HEK293T (cell line): ENCODE measurements at places on chromosomes 5 and 9.

DNA sequence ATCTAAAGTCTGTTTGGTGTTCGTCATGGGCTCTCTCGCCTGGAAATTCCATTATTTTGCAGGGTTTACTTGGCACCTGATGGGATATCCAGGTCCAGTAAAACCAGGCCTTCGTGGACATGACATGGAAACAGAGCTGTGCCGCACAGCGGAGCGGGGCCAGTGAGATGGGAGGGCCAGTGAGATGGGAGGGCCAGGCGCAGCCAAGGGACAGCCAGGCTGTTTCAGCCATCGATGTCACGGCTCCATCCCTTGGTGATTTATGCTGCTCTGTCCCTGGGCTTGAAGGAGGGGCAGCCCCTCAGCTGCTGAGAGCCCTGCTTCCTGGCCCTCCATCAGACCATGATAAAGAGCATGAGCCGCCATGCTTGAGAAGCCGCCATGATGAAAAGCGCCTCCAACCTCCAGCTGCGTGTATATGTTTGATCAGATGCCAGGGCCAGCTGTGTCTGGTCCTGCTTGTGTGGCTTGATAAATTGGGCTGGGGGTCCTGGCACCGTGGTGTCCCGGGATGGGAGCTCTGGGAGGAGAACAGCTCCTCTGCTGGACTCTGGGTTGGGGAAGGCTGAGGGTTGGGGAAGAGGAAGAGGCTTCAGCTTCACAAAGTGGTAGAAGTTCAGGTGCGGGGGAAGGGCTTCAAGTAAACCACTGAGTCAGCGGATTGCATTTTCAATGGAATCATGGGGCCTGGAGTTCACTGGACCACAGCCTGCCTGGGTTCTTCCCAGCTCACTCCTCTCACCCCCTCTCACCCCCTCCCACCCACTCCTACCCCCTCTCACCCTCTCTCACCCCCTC lies 6.1 kb upstream of the COL5A1 start:
- no peak for DNase-seq

DNA sequence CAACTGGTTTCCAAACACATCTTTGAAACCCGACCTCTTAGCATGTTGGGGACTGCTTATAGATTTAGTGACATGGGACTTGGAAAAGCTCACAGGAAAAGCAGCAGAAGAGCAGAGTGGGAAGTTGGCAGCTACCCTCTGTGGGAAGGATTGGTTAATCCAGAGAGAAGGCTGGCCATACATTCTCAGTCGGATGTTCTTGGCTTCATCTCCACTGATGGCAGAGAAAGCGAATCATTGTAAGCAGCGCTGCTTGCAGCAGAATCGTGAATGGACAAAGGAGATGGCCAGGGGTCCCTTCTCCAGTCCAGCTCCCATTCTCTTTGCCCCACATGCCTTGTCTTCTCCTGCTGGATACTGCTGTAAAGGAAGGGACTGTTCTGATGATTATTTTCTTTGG lies 62.7 kb downstream of the MEGF10 start:
- DNase-seq, result no peak

DNA sequence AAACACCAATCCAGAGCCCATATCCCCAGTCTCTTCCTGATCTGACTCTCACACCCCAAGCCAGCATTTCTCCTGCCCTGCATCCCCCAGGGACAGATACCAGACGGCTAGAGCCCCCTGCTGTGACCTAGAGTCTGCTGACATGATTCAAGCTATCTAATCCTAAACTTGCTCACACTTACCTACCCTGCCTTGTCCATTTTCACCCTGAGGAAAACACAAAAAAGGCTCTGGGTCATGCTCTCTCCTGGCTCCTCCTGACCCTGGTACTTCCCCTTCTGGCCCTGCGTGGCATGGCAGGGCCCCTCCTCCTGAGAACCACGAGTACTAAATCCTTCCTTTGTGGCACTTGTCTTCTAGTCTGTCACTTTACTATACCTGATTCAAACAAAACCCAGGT lies 2.8 kb upstream of the ARRDC1 start:
- no peak for DNase-seq

GRCh38 chr5:8906303-8906967 lies 639.4 kb downstream of the SEMA5A start:
- no peak for DNase-seq

DNA sequence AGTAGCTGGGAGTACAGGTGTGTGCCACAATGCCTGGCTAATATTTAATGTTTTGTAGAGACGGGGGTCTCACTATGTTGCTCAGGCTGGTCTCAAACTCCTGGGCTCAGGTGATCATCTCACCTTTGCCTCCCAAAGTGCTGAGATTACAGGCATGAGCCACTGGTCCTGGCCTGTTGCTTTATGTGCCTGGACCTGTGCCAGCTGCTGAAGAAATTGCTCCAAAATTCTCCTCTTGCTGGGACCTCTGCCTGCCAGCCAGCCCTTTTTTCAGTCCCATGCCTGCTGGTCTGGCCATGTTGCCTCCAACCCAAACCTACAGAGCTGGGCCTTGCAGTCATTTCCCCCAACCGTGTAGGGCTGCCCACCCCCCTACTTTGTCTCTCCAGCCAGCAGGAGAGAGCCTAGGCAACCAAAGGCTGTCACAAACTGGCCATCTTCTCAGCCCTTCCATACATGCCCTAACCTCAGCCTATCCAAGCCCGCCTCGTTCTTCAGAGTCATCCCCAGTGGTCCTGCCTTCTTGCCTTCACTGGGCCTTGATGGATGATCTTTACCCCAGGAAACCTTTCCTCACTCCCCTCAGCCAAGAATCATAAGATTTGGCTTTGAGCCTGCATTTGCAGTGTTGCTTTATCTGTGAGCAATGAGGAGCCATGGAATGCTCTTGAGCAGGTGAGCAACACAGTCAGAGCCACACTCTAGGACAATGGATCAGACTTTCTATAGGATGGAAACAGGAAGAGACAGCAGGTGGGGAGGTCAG lies 27.4 kb upstream of the SYNPO start:
- no peak for DNase-seq

GRCh38 chr9:83583151-83584014 lies 39.6 kb upstream of the IDNK start:
- peak; percentile 65 for DNase-seq

DNA sequence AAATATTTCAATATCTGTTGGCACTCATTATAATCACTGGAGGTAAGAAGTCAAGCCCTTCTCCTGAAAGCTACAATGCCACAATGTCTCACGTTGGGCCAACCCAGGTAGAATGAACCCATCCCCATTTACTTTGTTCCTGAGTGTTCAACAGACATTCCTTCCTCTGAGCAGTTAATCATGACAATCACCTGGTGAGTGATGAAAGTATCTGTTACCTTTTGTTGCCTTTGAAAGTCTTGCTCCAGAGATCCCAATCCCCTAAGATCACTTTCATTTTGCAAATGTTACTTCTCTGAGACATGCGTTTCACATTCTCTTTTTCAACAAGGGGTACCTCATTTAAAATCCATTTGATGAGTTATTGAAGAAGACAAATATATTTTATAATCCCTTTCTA lies 49.3 kb upstream of the MSX2 start:
- no peak for DNase-seq

GRCh38 chr9:137255448-137256114 lies 454 bp downstream of the NELFB start:
- peak; percentile 77 for DNase-seq

GRCh38 chr5:135245521-135246499 lies 153.2 kb downstream of the MACROH2A1 start:
- no peak for DNase-seq

DNA sequence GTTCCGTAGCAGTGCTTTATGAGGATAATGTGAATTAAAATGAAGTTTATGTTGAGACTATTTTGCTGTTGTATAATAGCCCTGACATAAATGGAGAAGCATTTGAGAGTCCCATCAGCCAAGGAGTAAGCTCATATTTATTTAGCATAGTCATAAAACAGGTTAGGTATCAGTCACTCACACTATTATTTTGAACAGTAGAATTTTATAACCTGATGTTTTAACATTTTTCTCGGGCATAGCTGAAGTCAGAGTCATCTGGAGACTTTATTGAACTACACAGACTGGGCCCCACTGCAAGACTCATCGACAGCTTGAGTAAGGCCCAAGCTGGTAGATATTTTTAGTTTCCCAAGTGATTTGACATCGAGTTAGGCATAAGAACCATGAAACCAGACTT lies 620.3 kb upstream of the WWC1 start:
- no peak for DNase-seq

DNA sequence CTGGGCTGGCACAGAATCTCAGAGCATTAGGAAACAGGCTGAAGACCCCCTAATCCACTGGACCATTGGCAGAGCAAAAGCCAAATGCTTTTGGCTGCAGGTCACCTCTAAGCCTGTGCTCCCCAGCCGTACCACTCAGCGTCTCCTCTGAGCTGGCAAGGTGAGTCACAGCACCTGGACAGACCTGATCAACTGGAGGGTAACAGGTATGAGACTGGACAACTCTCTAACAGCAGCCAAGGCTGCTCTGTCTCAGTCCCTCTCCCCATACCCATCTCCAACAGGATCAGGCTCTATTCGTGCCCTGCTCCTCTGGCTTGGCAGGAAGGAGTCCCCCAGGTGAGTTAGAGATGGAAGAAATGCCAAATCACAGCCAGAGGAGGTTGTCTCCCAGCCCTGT lies 4.7 kb downstream of the GOLGA2 start:
- no peak for DNase-seq

DNA sequence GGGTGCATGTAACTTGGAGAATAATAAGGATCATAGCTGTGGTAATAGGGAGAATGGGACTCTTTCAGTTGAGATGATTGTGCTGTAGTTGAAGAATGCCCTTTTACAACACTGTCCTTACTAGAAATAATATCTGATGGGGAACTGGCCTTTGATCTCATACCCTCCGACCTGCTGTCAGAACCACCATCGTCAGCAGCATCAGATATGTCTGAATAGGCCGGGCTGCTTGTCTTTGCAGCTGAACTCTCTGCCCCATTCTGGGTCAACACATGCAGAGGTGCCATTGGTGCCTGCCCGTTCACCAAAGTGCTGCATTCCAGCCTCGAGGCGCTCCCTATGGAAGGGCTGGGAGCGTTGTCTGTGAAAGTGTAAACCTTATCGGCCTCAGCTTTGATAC lies 99.1 kb downstream of the ZNF608 start:
- no peak for DNase-seq

GRCh38 chr5:157767689-157768088 lies 24.2 kb downstream of the LSM11 start:
- DNase-seq, result no peak

DNA sequence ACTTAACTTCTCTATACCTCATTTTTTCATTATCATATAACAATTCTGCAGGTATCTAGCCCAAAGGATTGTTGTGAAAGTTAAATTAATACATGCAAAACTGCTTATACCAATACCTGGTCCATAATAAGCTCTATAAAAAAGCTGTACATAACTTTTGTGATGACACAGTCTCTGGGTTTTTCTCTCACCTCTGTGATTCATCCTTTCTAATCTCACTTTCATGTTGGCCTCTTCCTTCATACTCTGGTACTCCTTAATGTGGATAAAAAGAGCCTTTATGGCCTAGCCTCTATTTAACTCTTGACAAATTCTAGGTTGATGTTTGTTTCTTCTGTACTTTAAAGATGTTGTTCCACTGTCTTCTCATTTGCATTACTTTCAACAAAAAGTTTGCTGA lies 162.9 kb upstream of the ACOT12 start:
- DNase-seq, result no peak

DNA sequence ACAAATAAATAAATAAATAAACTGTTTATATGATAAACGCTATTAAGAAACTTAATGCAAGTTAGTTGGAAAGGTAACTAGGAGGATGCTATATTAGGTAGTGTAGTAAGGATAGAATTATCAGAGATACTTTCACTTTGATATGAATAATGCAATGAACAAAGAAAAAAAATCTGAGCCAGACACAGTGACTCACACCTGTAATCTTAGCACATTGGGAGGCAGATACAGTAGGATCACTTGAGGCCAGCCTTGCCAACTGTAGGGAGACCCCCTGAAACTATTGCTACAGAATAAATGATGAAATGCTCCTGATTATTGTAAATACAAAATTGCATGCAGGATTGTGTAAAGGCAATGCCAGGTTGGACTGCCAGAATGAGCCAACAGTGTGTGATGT lies 109.2 kb downstream of the ANXA2R start:
- no peak for DNase-seq

- DNase-seq, result no peak
Observed at GRCh38 chr9:103661663-103662062, 432.4 kb upstream of the SMC2 start.

DNA sequence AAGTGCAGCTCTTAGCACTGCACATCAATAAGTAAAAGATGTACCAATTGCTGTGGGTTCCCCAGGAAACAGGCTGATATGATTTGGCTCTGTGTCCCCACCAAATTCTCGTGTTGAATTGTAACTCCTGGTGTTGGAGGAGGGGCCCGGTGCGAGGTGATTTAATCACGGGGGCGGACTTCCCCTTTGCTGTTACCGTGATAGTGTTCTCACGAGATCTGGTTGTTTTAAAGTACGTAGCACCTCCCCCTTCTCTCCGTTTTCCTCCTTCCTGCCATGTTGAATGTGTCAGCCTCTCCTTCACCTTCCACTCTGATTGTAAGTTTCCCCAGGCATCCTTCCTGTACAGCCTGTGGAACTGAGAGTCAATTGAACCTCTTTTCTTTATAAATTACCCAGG lies 93.2 kb upstream of the ACTBL2 start:
- DNase-seq, result no peak

DNA sequence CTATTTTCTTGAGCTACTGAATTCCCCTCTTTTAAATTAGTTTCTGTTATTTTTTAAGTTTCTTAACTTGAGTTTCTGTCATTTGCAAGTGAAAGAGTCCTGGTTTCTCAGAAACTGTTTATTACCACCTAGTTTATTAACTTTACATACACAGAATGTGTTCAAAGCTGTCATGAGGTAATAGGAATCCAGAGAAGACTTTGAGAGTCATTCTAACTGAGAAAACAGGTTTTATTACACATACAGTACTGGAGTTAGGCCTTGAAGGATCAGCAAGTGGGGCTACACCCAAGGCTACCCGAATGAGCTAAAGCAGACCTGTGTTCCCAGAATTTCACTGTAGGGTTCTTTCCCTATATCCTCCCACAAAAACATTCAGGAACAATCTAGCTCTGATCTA lies 33.1 kb downstream of the FAM114A2 start:
- no peak for DNase-seq
